ENCODE measurements at places on chromosomes 3 and 15. TPM values are rescaled to one million over a fixed set of nuclear protein-coding genes. Genes with fewer than 3 reads are reported as not detected.

DNA sequence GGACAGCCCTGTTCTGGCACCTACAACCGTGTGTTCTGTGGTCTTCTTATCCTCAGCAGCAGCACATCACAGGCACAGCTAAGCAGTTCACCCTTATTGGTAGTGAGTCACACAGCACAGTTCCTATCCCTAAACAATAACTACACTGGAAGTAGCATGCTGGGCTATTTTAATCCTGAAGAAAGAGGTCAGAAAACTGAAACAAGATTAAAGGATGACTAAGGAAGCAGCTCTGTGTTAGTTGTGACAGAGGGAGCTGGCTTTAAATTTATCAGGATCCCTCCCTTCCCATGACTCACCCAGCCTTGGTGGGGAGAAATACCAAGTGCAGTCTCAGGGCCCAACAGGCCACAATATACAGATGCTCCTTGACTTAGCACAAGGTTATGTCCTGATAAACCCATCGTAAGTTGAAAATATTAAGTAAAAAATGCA lies 144.3 kb downstream of the ERC2 start:
- DNase-seq, result no peak

- DNase-seq, result no peak
Measured at GRCh38 chr3:170520996-170521395, 64.9 kb downstream of the SLC7A14 start.

- DNase-seq, result peak; percentile 54
Measured at GRCh38 chr3:141402476-141403171, 34.3 kb downstream of the ZBTB38 start.

DNA sequence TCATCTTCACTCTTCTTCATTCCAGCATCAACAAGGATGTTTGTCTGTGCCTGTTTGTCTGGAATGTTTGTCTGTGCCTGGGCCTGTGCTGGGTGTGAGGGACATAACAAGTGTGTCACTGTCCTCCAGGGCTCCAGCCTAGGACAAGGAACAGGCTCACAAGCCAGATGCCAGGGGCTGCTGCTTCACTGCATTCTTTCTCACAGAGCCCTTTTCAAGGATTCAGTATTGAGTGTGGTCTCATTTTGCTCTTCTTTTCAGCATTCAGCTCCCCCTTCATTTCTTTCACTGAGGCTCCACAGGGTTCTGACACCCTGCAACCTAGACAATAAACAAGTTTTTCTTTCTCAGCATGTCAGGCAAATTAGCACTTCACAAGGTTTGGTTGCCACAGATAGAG lies 43.6 kb upstream of the KY start:
- no peak for DNase-seq

DNA sequence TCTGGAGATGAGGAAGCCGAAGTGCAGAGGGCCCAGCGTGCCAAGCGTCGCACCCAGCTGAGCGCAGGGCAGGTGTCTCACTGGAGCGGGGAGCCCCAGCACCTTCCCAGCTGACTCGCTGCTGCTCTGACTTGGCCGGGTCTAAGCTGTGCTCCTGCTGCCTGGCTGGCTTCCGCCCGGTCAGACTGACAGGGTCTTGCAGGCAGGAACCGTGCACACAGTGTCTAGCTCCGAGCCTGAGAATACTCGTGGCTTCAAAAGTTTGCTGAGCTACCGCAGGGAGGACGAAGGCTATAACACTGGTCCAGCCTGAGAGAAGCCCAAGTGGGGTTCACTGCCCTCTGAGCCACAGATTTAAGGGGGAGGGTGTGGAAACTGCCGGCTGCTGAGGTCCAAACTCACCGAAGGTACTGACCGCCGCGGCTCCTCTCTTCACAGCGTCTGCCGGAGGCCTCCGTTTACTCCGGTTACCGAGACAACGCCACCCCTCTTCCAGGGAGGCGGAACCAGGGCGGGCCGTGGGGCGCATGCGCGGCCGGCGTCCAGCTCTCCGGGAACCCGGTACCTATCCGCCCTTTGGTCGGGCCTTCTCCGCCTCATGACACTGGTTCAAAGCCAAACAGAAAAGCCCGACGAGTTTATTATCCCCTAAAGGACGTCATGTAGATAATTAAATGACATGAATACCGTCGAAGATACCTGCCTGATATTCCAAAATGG lies at the start of gene CFAP44:
Gene CFAP44 (minus strand): TSS at position 443 of the 720 bp plus-strand sequence. CDS start 7,829 bp downstream, outside the sequence.
- peak; percentile 33 for DNase-seq

DNA sequence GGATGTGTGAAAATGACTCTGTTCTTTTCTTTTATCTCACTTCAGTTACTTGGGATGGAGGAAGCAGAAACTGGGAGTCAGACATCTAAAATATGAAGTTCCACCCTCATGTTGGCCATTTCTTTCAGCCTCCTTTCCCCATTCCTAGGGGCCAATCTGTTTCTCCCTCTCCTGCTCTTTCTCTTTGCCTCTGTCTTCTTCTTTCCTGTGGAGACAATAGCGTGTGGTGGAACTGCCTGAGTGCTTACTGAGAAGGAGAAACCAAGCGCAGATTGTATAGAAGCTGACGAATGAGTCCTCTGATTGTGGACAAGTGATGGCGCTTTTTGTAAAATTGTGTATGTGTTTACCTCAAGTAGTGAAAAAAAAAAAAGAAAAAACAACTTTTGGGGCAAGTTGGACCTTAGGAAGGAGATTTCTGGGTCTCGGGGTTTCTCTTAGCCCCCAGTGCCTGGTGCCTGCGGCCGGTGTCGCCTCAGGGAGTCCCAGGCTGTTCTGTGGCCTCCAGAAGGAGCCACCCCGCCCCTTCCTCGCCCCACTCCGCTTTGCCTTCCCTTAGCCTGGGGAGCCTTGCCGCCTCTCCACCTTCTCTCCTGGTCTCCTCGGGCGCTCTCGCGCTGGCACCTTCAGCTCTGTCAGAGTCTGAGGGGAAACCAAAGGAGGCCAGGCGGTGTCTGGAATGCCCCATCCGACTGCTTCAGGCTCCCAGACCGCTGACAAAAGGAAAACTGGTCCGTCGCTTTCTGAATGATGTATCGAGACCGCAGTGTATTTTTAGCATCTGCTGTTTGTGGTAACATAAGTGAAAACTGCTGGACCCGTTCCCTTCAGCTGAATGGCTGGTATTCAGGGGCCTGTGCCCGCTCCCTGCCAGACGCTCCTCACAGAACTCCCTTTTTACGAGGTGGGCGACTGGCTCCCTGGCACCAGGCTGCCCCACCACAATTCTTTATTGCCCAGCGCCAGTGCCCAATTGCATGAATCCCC lies 30.1 kb downstream of the SCG5 start:
- DNase-seq, result no peak

DNA sequence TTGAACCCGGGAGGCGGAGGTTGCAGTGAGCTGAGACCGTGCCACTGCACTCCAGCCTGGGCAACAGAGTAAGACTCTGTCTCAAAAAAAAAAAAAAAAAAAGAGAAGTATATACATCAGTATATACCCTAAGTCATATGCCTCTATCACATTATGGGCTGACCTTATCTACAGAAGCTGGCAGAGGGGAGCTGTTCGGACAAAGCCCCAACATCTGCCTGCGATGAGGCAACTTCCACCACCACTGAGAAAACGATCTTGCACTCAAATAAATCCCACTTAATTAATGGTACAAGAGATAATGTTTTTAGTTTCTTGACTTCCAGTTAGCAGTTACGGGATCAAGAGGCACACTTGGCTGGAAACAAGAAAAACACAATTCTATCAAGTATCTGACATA lies 2.2 kb downstream of the GLT8D1 start:
- DNase-seq, result no peak

DNA sequence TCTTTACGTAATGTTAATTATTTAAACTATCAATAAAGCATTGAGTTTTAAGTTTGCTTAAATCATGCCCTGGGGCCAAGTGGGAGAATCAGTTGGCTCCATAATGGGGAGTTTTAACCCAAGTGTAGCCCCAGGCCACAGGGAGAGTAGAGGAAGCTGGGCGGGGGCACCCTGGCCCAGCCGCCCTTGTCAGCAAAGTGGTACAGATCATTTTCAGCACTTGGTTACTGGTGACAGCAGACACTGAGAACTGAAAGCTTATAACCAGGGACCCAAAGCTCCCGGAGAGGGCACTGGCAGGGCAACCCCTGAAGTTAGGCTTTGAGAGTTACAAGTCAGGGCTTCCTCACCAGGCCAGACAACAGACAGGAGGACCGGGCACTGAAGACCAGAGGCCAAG lies 90.6 kb downstream of the SEMA5B start:
- DNase-seq, result no peak

DNA sequence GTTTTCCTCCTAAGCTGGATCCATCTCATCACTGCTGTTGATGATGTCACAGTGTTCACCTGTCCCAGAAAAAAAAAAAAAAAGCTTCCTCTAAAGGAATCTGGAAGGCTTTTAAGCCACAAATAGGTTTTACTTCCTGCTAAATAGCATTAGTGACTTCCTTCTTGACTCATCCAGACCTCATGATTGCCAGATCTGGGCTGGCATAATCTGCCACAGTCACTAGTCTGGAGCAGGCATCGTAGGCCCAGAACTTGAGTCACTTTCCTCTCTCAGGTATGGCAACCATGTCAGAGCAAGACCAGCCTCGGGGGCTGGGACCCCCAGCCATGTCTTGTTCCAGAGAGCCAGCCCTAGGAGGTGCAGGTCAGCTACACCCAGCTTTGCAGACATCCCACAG lies 266.5 kb upstream of the CADM2 start:
- no peak for DNase-seq

- DNase-seq, result no peak
Measured at GRCh38 chr3:138078901-138079344, 36.5 kb downstream of the DZIP1L start.

GRCh38 chr3:66789580-66790237 lies 208.4 kb upstream of the KBTBD8 start:
- DNase-seq, result no peak

GRCh38 chr3:128572013-128572412 lies 78.6 kb downstream of the RPN1 start:
- no peak for DNase-seq

GRCh38 chr15:96130734-96131133 lies 199.8 kb upstream of the NR2F2 start:
- no peak for DNase-seq

DNA sequence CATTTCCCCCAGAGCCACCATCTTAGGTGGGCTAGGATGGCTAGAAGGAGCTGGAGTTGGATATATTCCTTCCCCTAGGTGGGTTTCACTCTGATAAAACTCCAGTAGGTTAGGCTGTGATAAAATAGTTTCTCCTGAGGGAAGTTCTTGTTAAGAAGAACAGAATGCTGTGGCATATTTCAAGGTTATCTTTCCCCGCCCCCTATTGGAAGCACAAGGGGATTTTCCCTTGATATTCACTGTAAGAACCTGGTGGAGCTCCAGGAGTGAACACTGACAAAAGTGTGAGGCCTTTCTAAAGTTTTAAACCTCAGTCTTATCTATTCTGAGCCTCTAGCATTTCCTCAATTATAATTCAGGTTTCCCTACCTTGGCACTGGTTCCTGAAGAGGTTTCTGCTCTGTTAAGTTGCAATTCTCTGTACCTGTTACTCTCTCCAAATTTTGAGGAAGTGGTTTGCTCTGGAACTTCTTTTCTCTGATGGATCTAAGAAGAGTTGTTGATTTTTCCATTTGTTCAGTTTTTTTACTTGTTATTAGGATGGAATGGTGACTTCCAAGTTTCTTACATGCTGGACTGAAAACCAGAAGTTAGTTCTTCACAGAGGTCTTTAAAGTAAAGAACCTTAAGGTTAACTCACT lies 113.5 kb downstream of the GMPS start:
- no peak for DNase-seq

DNA sequence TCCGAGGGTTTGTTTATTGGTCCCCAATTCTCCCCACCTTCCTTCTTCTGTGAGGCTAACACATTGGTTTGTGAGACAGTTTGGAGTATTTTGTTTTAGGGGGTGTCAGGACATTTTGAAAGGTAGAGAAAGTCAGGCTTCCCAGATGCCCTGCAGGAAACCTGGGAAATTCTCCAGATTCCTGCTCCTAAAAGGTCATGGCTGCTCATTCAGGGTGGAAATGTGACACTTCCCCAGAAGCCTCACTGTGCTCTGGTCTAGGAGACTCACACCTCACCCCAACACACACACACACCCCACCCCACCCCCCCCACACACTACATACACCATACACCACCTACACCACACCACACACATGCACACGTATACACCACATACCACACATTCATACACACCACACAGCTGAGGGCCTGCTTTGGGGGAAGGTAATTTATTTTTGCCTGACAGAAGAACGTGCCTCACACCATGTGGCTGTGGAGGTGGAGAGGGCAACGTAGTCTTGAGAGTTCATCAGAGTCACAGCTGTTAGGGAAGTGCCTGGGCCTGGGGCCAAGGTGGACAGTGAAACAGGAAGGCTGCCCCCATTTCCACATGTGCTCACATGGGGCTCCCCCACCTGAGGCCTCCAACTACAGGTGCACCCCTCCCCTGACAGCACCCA lies 40.4 kb upstream of the LIMD1 start:
- DNase-seq, result peak; percentile 44

DNA sequence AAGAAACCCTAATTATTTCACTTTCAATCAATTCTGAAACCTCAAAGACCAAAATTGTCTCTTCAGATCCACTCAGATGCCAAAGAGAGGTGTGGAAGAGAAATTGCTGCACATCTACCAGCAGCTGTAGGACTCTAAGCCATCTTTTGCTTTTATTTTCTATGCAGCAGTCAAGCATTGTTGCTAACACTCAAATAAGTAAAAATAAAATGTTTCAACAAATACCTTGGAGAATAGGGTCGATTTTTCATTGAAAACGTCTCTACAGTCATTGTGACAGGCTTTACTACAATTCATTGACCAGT lies 66.4 kb upstream of the CFAP20DC start:
- no peak for DNase-seq

GRCh38 chr15:66165856-66166255 lies 87.7 kb downstream of the MEGF11 start:
- no peak for DNase-seq

DNA sequence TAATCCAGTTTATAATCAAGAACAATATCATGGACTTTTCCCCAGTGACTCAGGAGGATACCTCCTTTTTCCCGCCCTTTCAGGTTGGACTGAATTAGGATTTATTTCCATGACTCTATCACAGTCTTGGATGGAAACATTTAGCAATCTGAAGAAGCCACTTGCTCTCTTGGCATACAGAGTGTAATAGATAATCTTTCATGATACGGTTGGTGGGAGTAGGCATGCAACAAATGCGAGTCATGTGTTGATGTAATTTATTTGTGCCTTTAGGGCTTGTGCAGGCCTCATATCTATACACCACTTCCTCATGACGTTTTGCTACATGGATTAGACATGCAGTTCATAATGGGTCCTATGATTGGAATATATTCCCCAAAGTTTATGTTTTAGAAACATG lies 54.2 kb upstream of the MCTP2 start:
- DNase-seq, result no peak

- no peak for DNase-seq
Measured at GRCh38 chr15:51126842-51127241, 32.1 kb upstream of the TNFAIP8L3 start.

The ANKRD63 gene
- not detected for total RNA-seq

The CLPX gene
- 29.5 TPM for total RNA-seq

The CCR9 gene
- total RNA-seq, result not detected

The PLOD2 gene
- 17.9 TPM for total RNA-seq

The PDCD7 gene
- 57.5 TPM for total RNA-seq

The GOLGA8O gene
- not detected for total RNA-seq

The MUSTN1 gene
- total RNA-seq, result 70.1 TPM

The CPLX3 gene
- total RNA-seq, result not detected

The CHL1 gene
- total RNA-seq, result 191 TPM

The ECE2 gene
- not detected for total RNA-seq

The BLM gene
- total RNA-seq, result 0.66 TPM
